ENCODE measurements at places on chromosomes 6 and 20.

GRCh38 chr20:12111431-12112088 lies 193.9 kb downstream of the BTBD3 start:
- no peak for ATAC-seq

- peak; percentile 55 for ATAC-seq
Observed at GRCh38 chr6:100078509-100078908, 84.5 kb upstream of the MCHR2 start.

- ATAC-seq = no peak
Observed at GRCh38 chr6:159935633-159936032, 33.2 kb upstream of the IGF2R start.

GRCh38 chr6:153129873-153130514 lies 1.1 kb downstream of the RGS17 start:
- no peak for ATAC-seq

GRCh38 chr6:151325075-151326050 lies 66.0 kb downstream of the ZBTB2 start:
- peak; percentile 47 for ATAC-seq

GRCh38 chr20:61253640-61254511 lies 1.8 kb downstream of the CDH4 start:
- no peak for ATAC-seq

DNA sequence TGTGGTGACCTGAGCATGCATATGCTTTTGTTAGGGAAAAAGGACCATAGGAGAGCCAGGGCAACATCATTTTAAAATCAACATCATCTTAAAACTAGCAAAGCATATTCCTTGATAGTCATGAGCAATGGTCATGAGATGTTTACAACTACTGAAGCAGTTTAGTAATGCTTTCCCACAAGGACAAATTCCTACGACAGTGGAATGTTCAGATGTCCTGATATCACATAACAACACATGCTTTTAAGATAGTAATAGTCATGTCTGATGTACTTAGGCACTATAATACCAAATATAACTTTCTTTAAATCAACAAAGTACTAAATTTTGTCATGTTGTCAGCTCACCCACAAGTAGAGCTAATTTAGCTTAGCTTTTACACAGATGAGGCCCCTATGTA lies 370.3 kb downstream of the HTR1B start:
- no peak for ATAC-seq

GRCh38 chr6:44002067-44002592 lies 125.1 kb downstream of the MRPL14 start:
- peak; percentile 18 for ATAC-seq

DNA sequence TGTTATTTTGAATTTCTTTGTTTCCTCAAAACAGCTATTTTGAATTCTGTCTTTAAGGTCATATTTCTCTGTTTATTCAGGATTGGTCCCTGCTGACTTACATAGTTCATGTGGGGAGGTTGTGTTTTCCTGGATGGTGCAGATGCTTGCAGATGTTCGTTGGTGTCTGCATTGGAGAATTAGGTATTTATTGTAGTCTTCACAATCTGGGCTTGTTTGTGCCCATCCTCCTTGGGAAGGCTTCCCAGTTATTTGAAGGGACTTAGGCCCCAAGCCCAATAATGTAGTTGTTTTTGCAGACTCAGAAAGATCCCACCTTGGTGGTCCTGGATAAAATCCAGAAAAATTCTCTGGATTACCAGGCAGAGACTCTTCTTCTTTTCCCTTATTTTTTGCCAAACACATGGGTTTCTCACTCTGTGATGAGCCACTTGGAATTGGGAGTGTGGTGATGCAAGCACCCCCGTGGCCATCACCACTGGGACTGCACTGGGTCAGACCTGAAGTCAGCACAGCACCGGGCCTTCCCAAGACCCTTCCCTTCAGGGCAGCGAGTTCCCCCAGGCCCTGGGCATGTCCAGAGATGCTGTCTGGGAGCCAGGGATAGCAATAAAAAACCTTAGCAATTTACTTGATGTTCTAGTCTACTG lies 81.6 kb upstream of the EZR start:
- no peak for ATAC-seq

DNA sequence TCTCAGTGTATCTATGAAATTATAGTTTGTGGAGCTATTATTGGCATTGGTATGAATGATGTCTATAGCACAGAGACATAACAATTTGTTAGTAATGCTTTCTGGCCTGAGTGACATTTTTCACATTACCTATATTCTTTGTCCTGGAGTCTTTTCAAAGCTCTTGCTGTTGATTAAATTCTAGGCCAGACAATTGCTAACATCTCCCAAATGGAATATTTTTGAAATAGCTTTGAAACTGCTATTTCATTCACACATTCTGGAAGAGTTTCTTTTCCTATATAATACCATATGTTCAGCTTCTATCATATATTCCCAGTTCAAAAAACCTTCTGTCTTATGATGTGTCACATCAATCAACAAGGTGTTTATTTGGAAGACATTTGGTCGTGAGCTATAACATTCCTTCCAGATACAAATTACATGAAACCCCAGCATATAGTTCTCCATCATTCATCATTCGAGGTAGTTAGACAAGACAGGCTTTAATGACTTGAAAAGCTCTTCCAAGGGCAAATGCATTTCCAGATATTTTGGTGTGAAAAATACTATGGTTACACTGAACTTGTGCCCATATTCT lies 452.8 kb downstream of the KHDRBS2 start:
- no peak for ATAC-seq

GRCh38 chr20:58448958-58449357 lies 59.9 kb downstream of the VAPB start:
- ATAC-seq = no peak

GRCh38 chr6:41735427-41736185 lies at the start of gene TFEB:
TSS of gene TFEB (minus strand) at chr6:41735608. CDS start at chr6:41691213, 44,395 bp downstream.
- ATAC-seq = peak; percentile 66

DNA sequence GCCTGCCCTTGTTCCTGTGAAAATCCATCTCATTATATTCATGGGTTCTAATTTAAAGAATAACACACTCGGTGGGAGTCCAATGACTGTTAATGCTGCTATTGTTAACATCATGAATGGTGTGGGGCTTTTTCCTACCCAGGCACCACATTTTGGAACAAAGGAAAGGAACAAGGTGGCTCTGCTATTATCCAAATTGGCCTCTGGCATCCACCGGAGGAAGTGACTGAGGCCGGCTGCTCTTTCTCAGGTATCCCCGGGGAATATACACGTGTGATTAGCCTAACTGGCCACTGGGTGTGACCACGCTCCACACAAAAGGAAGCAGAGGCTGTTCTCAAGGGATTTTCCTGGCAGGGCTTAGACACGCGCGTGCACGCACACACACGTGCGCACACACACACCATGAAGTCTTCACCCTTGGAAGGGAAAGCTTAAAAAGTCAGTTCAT lies 601.2 kb upstream of the ARID1B start:
- ATAC-seq = no peak

GRCh38 chr6:69542494-69542893 lies 254.3 kb downstream of the LMBRD1 start:
- ATAC-seq = no peak

DNA sequence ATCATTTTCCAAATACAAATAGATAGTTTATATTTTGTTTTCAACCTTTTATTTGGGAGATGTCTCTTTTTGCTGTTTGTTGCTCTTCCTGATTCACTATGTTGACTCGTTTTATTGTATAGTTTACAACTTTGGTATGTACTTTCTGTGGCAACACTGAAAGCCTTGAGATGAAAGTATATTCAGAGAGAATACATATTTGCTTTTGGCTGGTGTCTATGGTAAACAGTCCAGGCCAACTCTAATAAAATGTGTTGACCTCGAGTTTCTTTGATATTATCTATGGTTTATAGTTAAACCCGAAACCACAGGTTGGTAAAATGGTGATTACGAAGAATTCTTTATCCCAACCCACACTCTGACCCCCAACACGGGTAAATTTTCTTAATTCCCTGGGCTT lies 919.6 kb upstream of the MAP3K7 start:
- ATAC-seq = no peak

DNA sequence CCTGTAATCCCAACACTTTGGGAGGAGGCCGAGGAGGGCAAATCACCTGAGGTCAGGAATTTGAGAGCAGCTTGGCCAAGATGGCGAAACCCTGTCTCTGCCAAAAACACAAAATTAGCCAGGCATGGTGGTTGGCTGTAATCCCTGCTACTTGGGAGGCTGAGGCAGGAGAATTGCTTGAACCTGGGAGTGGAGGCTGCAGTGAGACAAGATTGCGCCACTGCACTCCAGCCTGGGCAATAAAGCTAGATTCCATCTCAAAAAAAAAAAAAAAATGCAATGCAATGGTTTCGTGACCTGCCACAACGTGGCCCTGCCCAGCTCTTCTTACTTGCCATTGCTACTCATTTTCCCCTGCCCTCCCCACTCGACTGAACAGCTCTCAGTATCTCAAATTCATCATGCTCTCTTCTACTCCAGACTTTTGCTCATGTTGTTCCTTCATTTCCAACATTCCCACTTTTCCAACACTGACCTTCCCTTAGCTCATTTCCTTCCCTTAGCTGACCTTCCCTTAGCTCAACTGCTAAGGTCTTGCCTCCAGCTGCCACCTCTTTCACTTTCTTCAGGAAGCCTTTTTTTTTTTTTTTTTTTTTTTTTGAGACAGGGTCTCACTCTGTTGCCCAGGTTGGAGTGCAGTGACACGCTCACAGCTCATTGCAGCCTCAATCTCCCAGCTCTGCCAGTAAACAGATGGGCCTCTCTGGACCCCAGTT lies 2.1 kb upstream of the MTHFD1L start:
- no peak for ATAC-seq

DNA sequence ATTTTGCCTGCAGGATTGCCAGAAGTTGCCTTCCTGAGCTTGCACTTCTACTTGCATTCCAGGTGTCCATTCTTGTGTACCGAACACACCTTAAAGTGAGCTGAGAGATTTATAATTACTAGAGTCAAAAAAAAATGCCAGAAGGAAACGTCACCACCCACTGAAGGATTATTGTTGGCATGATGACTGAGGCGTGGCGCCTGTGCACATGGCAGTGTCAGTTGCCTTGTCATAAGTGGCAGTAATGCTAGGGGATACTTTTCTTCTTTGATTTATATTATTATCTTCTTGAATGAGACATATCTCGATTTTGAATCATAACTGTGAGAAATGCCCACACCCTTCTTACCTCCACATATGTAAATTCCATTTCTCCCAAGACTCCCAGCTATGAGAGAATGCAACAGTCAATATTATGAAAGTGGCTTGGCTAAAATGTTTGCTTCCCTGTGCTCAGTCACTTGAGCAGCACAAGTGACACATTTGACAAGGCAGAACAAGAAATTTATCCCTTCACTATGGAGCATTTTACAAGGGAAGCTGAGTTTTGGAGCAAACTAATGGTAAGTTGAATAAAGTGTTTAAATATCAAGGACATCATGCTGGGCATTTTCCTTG lies 149.5 kb upstream of the SASH1 start:
- ATAC-seq = no peak

GRCh38 chr6:130826442-130827246 lies 562 bp upstream of the SMLR1 start:
- ATAC-seq = no peak

DNA sequence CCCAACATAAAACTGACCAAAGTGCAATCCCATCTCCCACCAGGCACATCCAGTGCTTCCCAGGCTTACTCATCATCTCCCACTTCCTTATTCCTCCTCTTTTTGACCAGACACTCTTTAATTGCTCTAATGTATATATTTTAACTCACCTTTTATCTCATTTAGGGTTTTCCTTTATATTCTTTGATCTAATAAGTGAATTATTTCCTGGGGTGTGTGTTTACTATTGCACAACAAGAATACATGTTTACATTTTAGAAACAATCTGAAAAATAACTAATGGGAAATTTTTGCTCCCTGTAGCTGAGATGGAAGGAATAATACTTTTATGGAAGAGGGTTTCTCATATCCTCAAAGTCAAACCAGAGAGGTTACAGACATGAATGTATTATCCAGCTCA lies 18.4 kb downstream of the RHAG start:
- no peak for ATAC-seq

DNA sequence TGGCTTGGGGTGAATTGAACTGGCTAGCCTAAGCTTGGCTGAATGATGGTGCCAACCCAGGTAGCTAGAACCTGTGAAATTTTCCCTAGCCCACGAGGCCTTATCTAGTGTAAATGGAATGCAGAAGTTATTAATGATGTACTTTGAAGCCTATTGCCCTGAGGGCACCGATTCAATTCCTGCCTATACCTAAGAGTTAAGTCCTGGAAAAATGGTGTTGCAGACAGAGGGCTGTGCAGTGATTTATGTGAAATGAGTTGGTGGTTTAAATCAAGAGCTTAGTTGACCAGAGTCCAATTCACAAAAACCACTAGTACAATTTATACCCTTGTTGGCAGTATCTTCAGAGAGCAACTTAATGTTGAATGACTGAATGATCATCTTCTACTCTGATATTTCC lies 373.8 kb upstream of the JAG1 start:
- ATAC-seq = no peak

GRCh38 chr6:41732591-41733359 lies 2.6 kb downstream of the TFEB start:
- ATAC-seq = peak; percentile 58

- peak; percentile 67 for ATAC-seq
Observed at GRCh38 chr6:140586426-140587061, 1212.1 kb upstream of the CITED2 start.

DNA sequence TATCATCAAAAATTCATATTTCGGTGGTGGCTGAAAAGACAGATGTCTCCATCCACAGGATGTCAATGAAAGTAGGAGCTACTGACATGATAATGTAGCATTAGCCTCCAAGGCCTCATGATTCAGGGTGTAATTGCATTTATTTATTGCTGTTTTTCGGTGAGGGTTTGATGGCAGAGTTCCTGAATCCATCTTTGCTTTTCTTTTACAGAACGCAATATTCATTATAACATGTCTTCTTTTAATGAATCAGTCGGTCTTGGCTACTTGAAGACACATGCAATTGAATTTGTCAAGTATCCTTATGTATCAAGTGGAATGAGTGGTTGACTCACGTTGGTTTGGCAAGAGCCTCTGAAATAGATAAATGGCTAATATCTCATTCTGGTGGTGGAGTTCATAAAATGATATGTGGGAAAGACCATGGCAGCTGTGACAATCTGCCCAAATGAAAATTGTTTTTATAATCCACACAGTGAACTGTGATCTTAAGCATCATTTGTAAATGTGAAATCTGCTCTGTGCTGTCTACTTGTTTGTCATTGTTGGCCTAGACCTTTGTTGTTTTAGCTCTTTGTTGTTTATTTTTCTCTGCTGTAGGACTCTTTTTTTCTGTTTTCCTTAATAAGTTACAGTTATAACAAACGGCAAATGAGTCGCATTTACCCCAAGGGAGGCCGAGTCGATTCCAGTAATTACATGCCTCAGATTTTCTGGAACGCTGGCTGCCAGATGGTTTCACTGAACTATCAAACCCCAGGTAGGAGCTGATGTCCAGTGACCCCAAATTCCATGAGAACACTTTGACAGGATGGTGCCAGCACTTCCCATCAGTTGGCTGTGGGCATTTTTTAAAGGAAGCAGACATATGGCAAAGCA lies 105.7 kb upstream of the LAMP5 start:
- no peak for ATAC-seq

GRCh38 chr6:151179321-151179720 lies 60.4 kb upstream of the AKAP12 start:
- ATAC-seq = no peak

- ATAC-seq = peak; percentile 85
Observed at GRCh38 chr6:73394577-73395354, at the start of gene DDX43. TSS of gene DDX43 (plus strand) at chr6:73394828. CDS start at chr6:73394906, 78 bp downstream.

- no peak for ATAC-seq
Observed at GRCh38 chr20:19620446-19620845, 137.6 kb upstream of the RIN2 start.

Measured in stimulated activated memory B cell treated with anti-CD40 and anti-IgM and Interleukin-4, amounts not matched to agents 10 μg/mL and 1 μg/mL and 100 μg/mL, for 72 hours (primary cell).